Iris pigment epithelial cell (primary cell): ENCODE measurements at places on chromosomes 11 and 22.
A peak's percentile ranks its signal among the peaks of the same experiment; 100 is the strongest.

DNA sequence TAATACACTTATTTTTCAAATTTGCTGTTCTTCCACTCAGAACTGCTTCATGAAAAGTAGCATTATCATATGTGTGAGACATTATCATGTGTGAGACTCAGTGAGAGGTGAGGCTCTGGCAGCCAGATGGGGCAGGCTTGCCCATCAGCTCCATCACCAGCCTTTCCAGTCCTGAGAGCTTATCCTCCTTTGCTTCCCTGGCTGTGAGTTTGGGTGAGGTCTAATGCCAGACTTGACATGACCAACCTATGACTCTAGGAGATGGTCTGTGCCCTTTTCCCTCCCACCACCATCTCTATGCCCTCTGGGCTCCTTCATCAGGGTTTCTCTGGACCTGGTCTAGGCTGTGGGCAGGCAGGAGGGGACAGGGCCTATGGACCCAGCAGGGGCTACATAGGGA lies 145.0 kb downstream of the KIRREL3 start:
- no peak for DNase-seq

GRCh38 chr11:30914143-30914762 lies 328.1 kb upstream of the MPPED2 start:
- peak; percentile 70 for DNase-seq

- peak; percentile 29 for DNase-seq
Measured at GRCh38 chr11:75279273-75279672, 38.7 kb downstream of the TPBGL start.

GRCh38 chr11:76656571-76657081 lies 13.9 kb downstream of the LRRC32 start:
- DNase-seq: no peak

- no peak for DNase-seq
Measured at GRCh38 chr11:2518983-2519340, 74.2 kb downstream of the KCNQ1 start.

- no peak for DNase-seq
Measured at GRCh38 chr11:75413864-75414263, 14.5 kb downstream of the RPS3 start.

GRCh38 chr11:16377746-16378145 lies 21.4 kb upstream of the SOX6 start:
- no peak for DNase-seq

GRCh38 chr22:23250056-23250784 lies 69.9 kb downstream of the BCR start:
- no peak for DNase-seq

- DNase-seq: peak; percentile 35
Measured at GRCh38 chr11:69382131-69383128, 88.5 kb downstream of the MYEOV start.

DNA sequence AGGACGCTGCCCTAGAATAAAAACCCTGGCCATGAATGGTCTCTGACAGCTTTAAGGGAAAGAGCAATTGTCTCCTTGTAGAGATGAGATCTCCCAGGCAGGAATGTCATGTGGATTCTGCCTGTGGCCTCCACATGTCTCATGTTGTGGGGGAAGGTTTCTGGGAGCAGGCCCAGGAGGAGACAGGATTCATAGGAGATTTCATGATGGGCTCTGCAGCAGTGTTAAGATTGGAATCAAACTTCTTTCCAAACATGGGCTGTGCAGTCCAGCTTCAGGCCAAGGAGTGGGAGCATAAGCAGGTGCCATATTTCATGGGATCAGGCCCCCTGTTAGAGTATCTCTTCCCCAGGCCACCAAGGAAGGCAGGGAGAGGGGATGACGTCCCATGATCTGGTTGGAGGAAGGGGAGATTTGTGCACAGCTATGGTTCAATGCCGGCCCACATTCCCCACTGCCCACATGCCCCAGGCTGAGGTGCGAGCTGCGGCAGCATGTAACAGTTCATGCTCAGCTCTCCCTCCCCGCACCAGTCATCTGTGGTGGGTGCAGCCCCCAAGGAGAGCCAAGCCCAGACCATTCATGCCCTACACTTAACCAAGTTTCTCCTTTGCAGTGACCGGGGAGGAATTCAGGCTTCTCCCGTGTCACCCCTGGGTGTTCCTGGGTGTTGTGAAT lies 42.5 kb downstream of the LMO1 start:
- DNase-seq: no peak

- DNase-seq: peak; percentile 41
Measured at GRCh38 chr11:44573333-44573732, 7.9 kb downstream of the CD82 start.

- DNase-seq: no peak
Measured at GRCh38 chr22:18033204-18033998, 9.0 kb upstream of the MICAL3 start.

DNA sequence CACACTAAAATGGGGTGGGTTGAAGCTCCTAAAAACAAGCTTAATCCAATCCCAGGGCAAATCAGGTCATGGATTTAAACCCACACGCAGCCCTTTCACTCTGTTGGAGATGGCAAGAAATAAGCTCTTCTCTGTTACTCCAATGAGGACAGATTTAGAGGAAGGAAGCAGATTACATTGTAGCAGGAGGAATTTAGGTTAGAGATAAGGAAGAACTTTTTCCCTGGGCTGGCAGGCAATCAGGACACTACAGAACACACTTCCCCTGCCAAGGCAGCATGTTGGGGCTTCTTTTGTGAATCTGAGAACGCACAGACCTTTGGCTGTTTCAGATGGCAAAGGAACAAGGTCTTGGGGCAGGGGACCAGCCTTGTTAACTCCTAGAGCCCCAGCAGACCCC lies 46.2 kb downstream of the C11orf58 start:
- no peak for DNase-seq

- no peak for DNase-seq
Measured at GRCh38 chr22:37109242-37109917, at the start of gene TMPRSS6. Gene TMPRSS6, minus strand, starts transcription at chr22:37109713. Its CDS starts 6,296 bp downstream, at chr22:37103417.

DNA sequence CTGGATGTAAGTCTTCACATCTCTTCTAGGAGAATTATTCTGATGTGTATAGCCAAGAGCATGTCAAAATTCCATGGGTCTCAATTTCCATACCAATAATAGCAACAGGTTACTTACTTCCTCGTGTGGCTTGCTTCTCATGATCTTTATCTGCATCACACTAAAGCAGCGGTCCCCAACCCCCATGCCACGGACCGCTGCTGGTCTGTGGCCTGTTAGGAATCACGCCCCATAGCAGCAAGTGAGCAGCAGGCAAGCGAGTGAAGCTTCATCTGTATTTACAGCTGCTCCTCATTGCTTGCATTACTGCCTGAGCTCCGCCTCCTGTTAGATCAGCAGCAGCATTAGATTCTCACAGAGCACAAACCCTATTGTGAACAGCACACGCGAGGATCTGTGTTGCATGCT lies 28.9 kb upstream of the SLC25A1 start:
- no peak for DNase-seq

DNA sequence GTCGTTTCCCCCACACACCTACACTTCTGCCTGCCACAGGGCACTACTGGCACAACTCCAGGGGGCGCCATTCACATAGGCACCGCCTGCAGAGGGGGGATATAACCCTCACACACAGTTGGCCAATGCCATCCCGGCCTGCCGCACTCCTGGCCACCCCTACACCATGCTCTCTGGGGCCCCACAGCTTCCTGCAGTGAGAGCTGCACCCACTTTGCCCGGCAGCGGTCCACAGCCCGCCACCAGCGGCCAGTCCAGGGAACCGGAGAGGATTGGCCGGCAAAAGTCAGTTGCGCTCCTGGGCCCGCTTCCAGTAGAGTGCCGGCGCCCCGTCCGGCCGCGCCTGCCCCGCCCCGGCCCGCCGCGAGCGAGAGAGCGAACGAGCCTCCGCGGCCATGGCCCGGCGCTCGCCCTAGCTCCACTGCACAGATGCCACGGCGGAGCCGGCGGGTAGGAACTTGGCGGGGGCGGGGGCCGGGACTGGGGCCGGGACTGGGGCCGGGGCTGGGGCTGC lies 25.6 kb upstream of the SUSD2 start:
- peak; percentile 79 for DNase-seq

GRCh38 chr11:37500425-37500824 lies 902.4 kb upstream of the RAG2 start:
- peak; percentile 49 for DNase-seq

DNA sequence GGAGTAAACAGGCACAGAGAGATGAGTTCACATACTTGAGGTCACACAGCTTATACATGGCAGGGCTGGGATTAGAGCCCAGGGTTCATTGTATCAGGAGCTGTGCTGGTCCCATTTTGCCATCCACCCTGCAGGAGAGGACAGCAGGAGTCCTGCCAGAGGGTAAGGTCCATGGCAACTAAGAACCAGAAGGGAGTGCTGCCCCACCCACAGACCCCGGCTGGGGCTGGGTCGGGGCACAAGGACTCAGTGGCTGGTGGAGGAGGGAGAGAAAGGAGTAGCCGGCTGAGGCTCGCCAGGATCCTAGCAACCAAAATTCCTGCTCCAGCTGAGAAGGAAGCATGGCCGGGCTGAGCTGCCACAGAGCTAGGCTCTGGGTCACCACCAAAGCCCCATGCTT lies 25.9 kb upstream of the TP53I11 start:
- DNase-seq: no peak

- no peak for DNase-seq
Measured at GRCh38 chr22:29302681-29303465, 3.6 kb upstream of the GAS2L1 start.

DNA sequence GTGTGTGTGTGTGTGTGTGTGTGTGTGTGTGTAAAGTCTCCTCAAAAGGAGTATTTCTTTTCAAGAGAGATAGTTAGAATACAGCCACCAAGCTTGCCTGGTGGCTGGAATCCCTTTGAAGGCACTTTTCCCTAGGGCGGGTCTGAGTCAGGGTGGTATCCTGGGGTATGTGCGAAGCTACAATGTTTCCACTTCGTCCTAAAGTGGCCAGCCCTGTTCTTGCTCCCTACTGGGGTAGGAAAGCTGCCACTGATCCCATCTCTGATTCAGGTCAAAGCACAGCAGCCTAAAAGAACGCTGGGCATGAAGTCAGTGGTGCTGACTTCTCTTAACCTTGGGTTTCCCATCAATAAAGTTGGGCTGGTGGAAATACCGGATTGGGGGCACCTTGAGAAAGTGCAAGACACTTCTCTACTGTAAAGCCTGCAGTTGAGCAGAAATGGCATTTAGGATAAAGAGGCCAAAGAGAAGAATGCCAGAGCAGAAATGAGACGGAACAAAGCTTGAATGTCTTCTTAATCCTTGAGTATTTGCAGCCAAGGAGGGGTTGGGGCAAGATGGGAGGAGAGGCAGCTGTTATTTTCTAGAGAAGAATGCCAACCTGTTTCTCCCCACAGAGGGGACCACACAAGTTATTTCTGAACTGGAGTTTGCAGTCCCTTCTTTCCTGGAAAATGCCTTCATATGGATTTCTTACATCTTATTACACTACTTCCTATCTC lies 35.3 kb downstream of the ZNRF3 start:
- no peak for DNase-seq

- DNase-seq: no peak
Measured at GRCh38 chr22:31278151-31278621, 14.1 kb downstream of the PIK3IP1 start.

DNA sequence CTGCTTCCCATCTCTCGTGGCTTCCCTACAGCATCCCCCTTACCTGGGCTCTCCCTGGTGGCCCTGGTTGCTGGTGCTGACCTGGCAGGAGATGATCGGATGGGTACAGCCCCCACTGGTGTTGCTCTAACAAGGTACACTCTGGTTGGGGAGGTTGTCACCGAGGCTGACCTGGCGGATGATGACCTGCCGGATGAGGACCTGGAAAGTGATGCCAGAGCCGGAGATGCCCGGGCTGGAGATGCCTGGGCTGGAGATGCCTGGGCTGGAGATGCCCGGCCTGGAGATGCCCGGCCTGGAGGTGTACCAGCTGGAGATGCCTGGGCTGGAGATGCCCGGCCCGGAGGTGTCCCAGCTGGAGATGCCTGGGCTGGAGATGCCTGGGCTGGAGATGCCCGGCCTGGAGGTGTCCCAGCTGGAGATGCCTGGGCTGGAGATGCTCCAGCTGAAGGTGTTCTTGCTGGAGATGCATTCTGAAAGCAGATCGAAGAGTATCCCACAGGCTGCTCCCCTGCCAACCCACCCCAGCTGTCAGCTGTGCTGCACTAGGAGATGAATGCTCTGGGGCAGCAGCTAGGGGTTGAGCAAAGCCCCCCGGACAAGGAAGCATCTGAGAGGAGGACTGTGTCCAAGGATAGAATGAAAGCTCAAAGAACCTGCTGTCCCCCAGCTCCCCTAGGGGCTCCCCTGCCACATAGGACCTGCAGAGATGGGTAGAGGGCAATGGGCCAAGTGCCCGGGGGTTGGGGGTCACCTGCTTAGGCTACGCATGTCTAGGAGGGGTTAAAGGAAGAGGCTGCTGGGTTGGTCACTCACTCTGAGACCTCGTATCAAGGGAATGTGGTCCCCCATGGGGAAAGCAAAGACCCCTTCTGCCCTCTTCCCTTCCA lies 10.6 kb downstream of the TMPRSS13 start:
- DNase-seq: no peak

- DNase-seq: no peak
Measured at GRCh38 chr11:83205608-83206185, 12.2 kb downstream of the ANKRD42 start.

GRCh38 chr11:32118025-32118974 lies 27.4 kb downstream of the RCN1 start:
- peak; percentile 76 for DNase-seq

DNA sequence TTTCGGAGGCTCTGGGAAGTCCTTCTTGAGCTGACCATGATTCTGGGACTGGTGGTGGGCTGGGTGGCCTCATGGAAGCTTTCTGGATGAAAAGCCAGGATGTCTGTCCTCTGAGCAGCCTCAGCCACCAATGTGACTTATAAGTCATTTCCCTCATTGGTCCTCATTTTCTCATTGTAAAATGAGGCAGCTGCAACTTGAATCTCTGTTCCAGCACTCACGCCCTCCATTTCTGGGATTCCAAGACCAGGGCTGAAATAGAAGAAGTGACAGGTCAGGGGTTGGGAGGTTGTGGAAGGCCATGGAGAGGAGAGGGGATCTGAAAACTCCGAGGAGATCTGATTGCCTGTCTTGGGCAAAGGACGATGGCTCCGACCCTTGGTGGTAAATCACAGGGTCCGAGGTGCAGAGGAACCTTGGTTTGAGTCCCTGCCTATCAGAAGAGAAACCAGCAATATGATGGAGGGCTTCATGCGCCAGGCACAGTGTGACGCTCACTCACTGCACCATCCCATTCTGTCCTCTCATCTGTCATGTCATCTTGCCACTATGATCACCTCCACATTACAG lies 38.3 kb downstream of the TSPAN18 start:
- DNase-seq: no peak

GRCh38 chr11:114773541-114774338 lies 95.4 kb downstream of the NXPE2 start:
- no peak for DNase-seq

GRCh38 chr22:47632701-47633100 lies 870.3 kb downstream of the TBC1D22A start:
- DNase-seq: no peak

GRCh38 chr11:104738918-104739317 lies 159.3 kb downstream of the CASP12 start:
- DNase-seq: no peak

DNA sequence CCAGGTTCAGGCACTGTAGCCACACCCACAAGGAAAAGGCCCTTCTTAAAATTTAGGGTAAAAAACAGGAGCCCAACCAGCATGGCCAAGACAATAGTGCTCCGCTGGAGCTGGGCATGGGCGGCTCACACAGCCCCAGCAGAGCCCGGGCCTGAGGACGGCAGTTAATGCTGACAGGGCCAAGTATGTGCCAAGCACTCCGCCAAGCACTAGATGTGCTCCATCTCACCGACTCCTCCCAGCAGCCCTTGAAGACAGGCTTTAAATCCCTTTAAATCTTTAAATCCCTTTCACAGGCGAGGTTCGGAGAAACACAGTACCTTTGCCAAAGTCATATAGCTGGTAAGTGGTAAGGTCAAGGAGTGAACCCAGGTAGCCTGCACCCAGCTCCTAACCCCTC lies 4.8 kb downstream of the ARFGAP2 start:
- DNase-seq: no peak

- peak; percentile 38 for DNase-seq
Measured at GRCh38 chr22:31488988-31489617, 539 bp downstream of the EIF4ENIF1 start.
